ENCODE measurements at places on chromosomes 3 and 15.

GRCh38 chr3:67384760-67385397 lies 269.5 kb downstream of the SUCLG2 start:
- no peak for DNase-seq

- no peak for DNase-seq
These were observed 39.4 kb downstream of the FOXL2 start for GRCh38 chr3:138907539-138907938.

DNA sequence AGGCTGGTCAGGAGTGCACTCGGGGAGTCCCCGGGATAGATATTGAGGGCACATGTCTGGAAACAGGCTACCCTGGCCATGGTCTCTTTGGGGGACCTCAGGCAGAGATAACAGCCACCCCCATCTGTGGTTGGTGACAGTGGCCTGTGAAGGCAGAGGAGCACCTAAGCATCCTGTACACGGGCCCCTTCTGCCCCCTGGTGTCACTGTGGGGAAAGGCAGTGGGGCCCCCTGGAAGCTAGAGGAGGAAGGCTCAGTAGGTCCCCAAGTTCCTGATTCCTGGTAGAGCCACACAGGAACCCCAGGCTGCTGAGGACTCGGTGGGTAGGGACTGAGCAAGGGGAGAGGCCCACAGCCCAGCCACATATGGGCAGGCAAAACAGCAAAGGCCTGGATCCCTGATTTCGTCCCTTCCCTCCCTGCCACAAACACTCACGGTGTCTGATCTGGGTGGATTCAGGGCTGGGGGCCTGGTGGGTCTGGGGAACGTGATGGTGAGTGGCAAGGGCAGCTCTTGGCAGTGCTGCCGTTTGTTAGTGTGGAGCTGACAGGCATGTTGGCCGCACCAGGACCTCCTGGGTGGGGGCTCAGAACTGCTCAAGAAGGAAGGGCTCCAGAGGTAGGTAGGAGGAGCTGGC lies 14.1 kb upstream of the CXCR6 start:
- peak; percentile 57 for DNase-seq

GRCh38 chr3:15157441-15157840 lies 48.6 kb upstream of the CAPN7 start:
- no peak for DNase-seq

DNA sequence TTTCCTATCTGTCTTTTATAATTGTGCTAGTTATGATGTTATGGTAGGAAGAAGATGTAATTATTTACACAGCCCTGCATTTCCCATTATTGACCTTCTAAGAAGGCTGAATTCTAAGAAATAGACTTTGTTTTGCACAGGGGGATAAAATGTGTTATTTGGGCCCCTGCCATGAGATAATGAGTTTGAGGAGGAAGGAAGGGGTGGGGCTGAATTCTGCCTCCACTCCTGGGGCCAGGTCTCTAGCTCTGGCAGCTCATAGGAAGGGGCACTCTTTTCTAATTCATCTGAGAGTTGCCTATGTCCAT lies 69.2 kb upstream of the GOLGA8B start:
- no peak for DNase-seq

- DNase-seq = no peak
These were observed 11.3 kb downstream of the SLCO2A1 start for GRCh38 chr3:134018406-134018805.

- no peak for DNase-seq
These were observed 298.1 kb upstream of the IGF1R start for GRCh38 chr15:98350276-98350675.
